ENCODE measurements at places on chromosomes 11 and 22. TPM values are rescaled to one million over a fixed set of nuclear protein-coding genes. Genes with fewer than 3 reads are reported as not detected.
A peak's percentile ranks its signal among the peaks of the same experiment; 100 is the strongest.

Gene HORMAD2
- not detected for total RNA-seq

Gene TESMIN
- 2.8 TPM for total RNA-seq

Gene DBX1
- not detected for total RNA-seq

Gene ARHGAP42
- total RNA-seq: 13.8 TPM

Gene IFITM5
- not detected for total RNA-seq

Gene DEUP1
- not detected for total RNA-seq

Gene MRGPRE
- not detected for total RNA-seq

Gene SAAL1
- total RNA-seq: 11.8 TPM

Gene HTR3A
- not detected for total RNA-seq

DNA sequence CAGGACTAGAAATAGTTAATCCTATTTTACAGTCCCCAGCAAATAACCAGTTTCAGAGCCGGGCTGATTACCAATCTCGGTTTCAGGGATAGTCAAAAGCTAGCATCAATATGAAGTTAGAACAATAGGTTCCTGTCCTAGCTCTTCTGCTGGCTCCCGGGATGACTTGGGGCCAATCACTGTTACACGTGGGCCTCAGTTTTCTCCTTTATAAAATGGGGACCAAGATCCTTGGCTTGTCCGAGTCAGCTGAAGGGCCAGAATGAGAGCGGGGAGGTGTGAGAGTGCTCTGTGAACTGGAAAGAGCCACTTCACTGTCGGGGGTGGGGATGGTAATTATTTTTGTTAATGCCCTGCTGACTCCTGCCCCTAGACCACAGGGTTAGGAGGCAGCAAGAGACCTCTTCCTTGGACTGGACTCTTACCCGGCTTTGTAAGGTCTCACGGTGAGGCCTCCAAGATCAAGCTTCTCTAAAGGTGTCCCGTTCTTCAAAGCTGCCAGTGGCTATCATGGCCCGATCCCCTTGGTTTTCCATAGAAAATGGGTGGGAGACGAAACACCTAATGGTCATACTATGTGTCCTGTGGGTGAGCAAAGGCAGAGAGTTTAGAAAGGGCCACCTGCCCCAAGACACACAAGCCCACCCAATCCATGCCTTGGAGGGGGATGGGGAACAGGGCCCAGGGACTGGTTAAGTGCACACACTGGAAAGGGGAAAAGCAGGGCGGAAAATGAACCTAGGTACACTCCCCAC lies 1.4 kb downstream of the UCP2 start:
- DNase-seq: no peak

DNA sequence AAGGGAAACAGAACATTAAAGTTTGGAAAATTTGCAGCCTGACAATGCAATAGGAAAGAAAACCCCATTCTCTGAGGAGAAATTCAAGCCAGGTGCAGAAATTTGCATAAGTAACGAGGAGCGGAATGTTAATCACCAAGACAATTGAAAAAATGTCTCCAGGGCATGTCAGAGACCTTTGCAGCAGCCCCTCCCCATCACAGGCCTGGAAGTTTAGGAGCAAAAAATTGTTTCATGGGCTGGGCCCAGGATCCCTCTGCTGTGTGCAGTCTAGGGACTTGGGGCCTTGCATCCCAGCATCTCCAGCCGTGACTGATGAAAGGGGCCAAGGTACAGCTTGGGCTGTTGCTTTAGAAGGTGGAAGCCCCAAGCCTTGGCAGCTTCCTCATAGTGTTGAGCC lies 780.2 kb downstream of the LRRC4C start:
- no peak for DNase-seq

GRCh38 chr11:118046964-118047700 lies 29.7 kb upstream of the TMPRSS4 start:
- DNase-seq: no peak

DNA sequence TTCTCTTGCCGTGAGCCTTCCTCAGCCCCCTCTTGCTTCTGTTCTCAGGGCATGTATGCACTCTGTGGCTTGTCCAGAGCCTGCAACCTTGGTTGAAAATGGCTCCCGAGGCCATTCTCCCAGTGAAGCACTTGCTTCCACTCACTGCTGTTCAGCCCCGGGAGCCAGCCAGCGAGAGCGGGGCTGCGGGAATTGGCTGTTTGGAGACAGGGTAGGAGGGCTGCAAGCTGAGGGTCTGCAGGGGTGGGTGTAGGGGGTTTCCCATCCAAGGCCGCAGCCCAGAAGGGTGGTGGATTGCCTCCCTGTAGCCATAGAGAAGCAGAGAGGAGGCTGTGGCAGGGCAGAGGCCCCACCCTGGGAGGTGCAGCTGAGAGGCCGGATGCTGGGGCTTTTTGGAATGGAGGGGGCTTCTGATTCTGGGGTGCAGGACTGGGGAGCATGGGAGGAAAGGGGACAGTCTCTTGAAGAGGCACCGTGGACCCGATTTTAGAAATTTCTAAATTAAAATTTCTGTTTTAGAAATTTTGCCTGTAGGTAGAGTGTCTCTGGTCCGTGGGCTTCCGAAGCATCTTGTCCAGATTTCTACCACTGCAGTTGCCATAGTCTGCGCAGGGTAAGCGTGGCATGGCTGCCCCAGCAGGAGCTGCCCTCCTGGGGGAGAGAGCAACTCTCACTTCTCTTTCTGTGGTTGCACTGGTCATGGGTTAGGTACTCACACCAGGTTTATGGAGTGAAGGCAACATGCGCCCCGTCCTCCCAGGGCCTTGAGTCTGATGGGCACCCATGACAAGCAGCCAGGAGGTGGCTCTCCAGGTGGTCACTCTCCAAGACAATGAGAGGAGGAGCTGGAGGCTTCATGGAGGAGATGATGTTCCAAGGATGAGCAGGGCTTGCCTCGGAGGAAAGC lies 100.2 kb downstream of the TBC1D22A start:
- DNase-seq: no peak

- no peak for DNase-seq
Observed at GRCh38 chr11:133947321-133947756, 9.4 kb downstream of the IGSF9B start.

GRCh38 chr22:17924735-17925364 lies 99.5 kb downstream of the MICAL3 start:
- DNase-seq: no peak

DNA sequence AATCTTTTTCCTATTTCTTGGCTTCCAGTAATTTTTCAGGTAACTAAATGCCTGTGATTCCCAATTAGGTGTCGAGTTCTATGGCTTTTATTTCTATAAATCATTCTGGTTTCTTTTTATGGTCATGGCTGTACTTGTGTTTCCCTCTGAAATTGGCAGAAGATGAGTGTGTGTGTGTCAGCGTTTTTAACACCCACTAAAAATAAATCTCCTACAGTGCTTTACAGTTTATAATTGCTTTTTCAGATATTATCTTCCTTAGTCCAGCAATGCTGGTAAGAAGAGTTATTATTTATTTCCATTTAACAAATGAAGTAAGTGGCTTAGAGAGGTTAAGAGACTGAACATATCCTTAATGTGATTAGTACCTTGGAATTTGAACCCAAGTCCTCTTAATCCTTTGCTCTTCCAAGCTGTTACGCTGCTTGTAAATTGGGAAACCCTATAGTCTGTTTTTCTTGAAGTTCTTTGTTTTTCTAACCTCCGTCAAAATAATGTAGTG lies 125.2 kb downstream of the TEAD1 start:
- DNase-seq: no peak

DNA sequence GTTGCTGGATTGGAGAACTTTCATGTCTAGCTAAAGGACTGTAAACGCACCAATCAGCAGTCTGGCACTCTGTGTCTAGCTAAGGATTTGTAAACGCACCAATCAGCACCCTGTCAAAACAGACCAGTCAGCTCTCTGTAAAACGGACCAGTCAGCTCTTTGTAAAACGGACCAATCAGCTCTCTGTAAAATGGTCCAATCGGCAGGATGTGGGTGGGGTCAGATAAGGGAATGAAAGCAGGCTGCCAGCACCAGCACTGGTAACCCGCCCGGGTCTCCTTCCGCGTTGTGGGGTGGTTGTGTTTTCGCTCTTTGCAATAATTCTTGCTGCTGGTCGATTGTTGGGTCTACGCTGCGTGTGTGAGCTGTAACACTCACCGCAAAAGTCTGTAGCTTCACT lies 11.3 kb downstream of the MYO18B start:
- DNase-seq: no peak

DNA sequence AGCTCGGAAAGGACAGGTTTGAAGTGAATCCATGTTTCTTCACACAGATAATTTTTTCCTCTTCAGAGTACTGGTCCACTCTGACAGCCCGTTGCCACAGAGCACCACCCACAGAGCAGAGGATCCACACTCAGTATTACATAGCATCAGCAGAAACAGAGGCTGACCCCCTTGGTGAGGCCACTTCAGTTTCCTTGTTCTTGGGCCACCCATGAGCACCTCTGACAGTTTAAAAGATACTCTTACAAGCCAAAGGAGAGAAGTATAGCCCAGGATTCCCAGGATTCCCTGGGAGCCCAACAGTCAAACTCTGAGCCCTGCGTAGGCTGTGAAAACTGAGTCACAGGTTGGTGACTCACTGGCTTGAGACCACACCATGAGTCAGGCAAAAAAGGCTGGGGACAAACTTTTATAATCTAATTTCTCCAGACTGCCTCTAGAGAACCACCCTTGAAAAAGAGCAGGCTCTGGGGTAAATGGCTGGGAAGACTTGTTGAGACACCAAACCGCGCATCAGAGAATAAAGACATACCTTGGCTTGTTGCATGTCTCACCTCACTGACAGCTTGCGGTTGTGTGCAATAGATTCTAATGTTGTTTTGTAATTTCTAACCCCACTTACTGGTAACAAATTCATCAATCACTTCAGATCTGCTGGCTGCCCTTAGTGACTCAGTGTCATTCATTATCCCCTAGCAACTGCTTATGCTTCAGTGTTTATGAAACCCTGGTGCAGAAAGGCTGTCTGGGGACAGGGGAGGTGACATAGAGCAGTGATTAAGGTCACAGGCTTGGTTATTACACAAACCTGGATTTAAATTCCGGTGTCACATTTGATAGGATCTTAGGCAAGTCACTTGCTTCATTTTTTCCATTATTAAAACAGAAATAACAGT lies 56.9 kb upstream of the PRSS23 start:
- peak; percentile 72 for DNase-seq

DNA sequence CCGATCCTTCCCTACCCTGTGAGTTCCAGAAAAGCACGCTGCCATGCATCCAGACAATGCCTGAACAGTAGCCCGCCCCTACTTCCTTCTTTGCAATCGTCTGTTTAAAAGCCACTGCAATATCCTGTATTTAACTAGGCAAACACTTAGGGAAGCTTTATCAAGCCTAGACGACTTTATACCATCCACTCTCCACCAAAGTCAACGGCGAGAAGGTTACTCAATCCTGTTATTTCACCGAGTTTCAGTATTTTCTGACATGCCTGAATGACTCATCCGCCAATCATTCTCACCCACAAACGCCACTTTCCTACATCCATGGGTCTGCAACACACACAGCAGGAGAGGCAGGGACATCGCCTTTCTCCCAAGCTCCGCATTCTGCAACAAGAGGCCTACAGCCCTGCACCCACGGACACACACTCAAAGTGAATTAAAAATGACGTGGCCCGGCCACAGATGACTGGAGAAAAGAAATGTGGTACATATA lies 9.3 kb downstream of the CELSR1 start:
- DNase-seq: no peak

DNA sequence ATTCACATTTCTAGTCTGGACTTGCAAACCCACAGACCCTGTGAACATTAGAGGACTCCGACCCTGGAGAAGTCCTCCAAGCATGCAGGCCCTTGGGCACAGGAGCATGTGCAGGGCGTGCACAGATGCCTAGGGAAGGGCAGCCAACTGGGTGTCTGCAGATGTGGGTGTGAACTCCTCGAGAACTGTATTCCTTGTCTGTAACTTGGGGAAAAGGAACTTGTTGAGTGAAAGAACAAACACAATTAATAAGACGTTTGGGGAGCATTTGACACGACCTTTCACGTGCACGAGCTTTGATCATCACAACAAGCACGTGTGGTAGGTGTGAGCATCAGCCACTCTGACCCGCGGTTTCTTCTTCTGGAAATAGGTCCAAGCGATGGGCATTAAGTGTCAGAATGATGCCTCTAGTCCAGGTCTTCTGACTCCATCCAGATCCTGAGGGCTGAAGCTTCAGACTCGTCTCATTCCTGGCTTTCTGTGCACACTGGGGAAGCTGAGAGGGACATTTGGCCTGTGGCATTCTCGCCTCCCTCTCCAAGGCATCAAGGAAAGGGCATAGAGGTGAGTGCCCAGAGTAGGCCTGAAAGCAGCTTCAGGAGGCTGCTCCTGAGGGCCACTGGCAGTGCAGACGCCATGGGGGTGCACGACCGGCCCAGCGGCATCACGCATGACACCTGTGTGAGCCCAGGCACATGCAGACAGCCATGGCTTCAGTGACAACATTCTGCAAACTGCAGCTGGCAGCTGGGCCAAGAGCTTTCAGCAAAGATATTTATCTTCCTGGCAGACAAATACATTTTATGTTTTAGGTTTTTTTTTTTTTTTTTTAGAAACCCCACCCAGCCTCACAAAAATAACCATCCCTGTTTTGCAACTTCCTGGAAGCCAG lies 32.5 kb downstream of the ALX4 start:
- no peak for DNase-seq

DNA sequence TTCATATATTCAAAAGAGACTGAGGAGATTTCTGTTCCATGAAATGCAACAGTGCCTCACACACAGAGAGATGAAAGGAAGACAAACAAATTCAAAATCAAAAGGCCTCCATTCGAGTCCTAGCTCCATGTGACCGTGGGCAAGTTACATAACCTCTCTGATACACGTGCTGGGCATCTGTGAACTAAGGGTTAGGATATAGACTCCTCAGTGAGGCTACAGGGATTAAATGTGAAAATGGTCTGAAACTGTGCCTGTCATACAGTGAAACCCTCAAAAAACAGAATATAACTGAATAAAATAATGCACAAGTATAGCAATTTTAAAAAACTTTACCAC lies 111.8 kb upstream of the MTMR2 start:
- no peak for DNase-seq

- DNase-seq: no peak
Observed at GRCh38 chr11:2849994-2850770, 35.4 kb downstream of the CDKN1C start.

GRCh38 chr11:123227763-123228495 lies 32.9 kb upstream of the CLMP start:
- no peak for DNase-seq
